ENCODE measurements at places on chromosomes 7 and 10. TPM values are rescaled to one million over a fixed set of nuclear protein-coding genes. Genes with fewer than 3 reads are reported as not detected.

Gene ARHGEF35
- total RNA-seq = 29.6 TPM

Gene RNF32
- 2.7 TPM for total RNA-seq

Gene GIMAP6
- total RNA-seq = not detected

Gene ADK
- 133 TPM for total RNA-seq

Gene CLDN3
- 31.3 TPM for total RNA-seq

Gene SPAM1
- not detected for total RNA-seq

Gene CTAGE6
- total RNA-seq = not detected
